Frontal cortex (tissue), 4 donors: ENCODE measurements at places on chromosomes 12 and 14. TPM values are rescaled to one million over a fixed set of nuclear protein-coding genes. Genes with fewer than 3 reads are reported as not detected.
A peak's percentile ranks its signal among the peaks of the same experiment; 100 is the strongest.

DNA sequence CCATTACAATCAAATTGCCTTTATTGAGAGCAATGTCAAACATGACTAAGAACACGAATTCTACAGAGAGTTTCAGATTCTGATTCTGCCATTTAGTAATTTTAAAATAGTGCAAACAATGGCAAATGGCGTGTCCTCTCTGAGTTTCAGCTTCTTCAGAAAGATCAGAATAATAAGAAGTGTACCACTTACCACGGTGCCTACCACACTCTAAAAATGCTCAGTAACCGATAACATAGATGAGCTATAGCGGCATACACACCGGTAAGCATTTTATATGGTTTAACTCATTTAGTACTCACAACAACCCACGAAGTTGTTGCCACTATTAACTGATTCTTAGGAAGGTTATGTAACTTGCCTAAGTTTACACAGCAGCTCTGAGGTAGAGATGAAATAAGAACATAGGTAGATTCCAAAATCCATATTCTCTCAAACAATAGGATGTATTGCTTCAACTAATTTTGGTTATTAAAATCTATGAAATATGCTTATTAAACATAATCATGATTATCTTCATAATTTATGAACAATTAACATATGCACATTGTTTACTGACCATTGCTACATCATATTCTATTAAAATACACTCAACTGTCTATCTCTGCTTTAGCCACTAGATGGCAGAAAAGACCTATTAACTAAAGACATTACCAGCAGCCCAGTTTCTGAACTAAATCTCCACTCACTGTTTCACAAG is 38.3 kb downstream of the SLC6A15 start:
- peak; percentile 8 for DNase-seq

DNA sequence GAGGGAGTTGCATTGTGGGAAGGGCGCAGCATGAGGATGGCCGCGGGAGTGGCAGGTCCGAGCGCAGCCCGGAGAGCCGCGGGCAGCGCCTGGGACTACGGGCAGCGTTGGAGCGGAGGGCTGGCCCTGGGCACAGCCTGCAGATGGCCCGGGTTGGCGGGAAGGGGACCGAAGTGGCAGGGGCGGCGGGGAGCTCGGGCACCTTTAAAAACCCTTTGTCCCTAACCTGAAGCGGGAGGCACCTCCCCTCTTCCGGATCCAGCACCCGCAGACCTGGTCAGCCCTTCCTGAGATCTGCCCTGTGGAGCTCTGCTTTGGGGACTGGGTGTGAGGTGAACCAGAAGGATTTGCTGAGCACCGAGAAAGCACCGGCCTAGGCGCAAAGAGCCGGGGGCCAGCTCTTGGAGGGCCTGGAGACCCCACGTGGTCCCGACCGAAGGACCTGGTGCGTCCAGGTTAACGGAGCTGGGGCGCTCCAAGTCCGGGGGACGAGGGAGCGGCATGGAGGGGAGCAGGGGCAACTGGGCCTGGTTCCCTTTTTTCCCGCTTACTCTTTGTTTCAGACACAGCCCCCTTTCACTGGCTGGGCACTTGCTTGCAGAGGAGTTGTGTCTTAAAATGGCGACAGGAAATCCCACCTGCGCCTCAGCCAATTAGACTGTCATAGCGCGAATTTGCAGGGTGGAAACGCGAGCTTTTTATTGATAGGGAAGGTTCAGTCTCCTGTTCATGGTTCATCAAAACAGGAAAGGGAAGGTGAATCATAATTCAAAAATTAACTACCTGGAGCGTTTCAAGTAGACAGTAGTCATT is 792 bp upstream of the SLC38A1 start:
- DNase-seq: peak; percentile 16

GRCh38 chr12:67442896-67443295 is 173.7 kb downstream of the CAND1 start:
- DNase-seq: no peak

DNA sequence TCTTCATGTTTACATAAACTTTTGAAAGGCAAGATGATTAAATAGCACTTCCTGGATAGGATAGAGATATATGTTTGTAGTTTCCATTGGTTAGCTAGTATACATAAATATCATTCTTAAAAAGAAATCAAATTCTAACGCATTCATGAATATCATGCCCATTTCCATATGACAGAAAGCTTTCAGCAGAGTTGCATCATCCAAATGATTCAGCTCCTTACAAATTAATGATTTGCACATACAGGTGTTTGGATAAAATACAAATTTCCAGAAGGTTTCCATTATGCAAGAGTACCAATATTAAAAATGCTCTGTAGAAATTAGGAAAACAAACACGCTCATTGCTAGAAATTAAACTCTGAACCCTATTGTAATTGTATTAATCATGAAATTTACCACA is 264.4 kb downstream of the FOXG1 start:
- no peak for DNase-seq

- DNase-seq: no peak
These were observed 220.1 kb upstream of the EEA1 start for GRCh38 chr12:93149229-93149628.

POTEG gene
- total RNA-seq: not detected
